Brain pericyte (primary cell): ENCODE measurements at places on chromosomes 2 and 18.

DNA sequence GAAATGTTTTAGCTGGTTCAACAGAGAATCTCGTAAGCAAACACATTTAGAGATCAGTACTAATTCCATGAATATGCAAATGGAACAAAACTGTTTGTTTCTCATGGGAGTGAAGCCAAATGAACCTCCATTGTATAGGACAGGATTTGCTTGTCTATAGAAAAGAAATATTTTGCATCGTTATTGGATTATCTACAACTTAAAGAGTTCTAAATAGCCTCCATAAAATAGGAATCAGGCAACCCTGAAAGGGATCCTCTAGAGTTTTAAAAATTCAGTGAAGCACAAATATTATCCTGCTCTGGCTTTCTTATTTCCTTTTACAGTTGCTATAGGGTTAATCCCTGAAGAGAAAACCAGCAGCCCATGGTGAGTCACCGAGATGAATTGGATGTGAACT lies 378.4 kb upstream of the NRXN1 start:
- no peak for DNase-seq

GRCh38 chr2:151269798-151270568 lies 8.3 kb upstream of the RBM43 start:
- no peak for DNase-seq

DNA sequence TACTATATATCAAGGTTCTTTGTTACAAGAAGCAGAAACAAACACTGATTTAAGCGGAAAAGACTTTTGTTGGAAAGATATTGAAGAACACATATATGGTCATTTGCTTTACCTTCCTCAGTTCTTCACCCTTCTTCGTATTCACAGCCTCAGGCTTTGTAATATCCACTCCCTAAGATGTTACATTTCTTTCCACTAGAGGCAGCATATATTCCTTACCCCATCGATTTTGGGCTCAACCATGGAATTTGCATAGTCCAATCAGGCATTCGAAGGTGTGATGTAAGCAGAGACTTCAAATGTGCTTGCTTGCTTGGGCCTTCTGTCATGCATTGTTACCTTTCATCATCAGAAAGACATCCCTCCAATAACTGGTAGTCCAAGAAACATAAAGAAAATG lies 287.4 kb downstream of the PID1 start:
- DNase-seq: no peak

DNA sequence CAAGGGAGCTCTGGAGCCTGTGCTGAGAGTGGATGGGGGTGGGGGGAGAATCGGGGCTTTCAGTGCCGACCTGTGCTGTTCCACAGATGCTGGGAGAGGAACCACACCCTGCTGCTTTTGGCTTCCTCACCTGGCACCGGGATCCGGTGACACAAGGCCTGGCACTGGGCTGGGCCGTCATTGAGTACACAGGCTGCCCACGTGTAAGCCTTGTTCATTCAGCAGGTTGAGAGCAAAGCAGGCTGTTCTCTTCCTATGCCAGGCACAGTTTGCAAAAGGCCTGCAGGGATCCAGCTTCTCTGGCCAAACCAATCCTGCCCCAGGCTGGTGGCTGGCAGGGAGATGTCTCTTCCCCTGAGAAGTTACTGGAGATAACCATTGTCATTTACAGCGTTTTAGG lies 17.1 kb downstream of the TRIB2 start:
- no peak for DNase-seq

- no peak for DNase-seq
Measured at GRCh38 chr18:48306838-48307237, 102.3 kb downstream of the ZBTB7C start.

GRCh38 chr2:165778653-165779451 lies 15.2 kb downstream of the GALNT3 start:
- DNase-seq: no peak

DNA sequence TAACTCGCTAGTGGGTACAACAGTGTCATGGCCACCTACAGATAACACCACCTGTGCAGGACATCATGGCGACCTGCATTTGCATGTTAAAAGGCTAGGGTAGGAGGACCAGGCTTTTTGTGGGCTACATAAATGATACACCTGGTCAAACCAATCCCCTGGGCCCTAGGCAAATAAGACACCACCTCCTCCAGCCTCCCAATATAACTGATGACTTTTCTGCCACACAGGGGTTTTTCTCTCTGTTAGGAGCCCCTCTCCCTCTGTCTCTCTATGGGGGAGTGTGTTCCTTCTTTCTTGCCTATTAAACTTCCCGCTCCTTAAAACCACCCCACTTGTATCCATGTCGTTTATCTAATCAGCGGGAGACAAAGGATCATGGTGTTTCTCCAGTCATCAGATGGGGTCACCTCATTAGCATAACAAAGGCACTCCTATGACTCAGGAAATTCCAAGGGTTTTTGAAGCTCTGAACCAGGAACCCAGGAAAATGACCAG lies 10.8 kb upstream of the BUB1 start:
- DNase-seq: no peak

GRCh38 chr18:23998018-23998417 lies 16.5 kb upstream of the TTC39C start:
- no peak for DNase-seq

DNA sequence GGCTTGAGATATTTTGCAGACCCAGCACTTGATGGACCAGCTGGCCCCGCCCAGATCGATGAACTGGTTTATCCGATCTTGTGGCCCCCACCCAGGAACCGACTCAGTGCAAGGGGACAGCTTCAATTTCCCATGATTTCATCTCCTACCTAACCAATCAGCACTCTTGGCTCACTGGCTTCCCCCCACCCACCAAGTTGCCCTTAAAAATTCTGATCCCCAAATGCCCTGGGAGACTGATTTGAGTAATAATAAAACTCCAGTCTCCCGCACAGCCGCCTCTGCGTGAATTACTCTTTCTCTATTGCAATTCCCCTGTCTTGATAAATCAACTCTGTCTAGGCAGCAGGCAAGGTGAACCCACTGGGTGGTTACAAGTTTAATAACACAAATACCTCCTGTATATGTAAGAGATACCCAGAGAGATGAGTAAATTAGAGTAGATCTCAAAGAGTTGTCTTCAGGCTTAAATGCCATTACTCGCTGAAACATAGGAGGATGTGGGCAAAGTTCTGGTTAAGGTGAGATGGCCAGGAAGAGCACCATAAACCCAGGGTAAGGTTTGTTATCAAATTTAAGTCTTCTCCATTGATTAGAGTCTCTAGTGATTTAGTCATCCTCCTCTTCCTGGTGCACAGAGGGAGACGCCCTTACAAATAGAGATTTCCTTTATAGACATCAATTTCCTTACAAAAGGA lies 222.8 kb downstream of the ARL4C start:
- DNase-seq: no peak

DNA sequence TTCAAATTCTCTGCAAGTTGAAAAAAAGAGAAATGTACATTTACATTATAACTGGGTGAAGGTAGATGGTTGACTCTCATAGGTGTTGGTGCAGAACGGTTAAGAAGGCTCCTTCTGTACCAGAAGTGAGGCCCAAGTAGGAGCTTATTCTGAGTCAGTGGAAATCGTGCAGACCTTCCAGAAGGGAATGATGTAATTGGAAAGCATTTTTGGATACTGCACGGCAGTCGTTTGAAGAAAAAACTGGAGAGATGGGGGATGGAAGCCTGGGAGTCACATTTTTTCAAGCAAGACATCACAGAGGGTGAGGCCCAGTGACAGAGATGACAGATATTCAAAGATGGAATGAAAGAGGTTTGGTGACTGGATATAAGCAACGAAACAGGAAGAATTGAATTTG lies 39.4 kb downstream of the HRH4 start:
- no peak for DNase-seq

GRCh38 chr18:23453680-23454058 lies 582 bp downstream of the RIOK3 start:
- DNase-seq: no peak

DNA sequence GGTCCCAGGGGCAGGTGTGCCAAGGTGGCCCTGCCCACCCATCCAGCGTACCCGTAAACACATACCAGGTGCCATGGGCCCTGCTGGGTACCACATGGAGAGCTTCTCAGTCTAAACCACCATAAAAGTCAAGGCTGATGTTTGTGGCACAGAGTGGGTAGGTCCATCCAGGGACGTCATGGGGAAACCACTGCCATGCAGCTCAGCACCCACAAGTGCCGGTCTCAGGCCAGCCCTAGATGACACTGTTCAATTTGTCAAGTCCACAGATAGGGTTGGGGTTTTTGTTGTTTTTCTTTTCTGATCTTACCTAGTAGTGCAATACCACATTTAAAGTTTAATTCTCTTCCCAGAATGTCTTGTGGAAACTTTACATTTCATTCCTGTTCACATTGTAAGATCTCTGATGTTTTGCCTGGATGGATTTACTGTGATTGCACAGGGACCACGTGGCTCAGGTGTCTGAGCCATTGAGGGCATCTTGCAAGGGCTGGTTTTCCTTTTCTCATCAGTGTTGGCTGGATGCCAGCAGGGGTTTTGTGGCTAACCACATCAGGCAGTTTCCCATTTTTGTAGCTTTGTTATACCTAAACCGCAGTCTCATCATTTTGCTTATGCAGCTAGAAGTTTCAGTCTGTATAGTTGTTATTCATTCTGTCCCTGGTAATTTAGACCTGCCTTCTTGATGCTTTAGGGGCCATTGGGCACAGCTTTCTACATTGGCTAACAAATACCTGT lies 64.7 kb downstream of the STK25 start:
- no peak for DNase-seq

DNA sequence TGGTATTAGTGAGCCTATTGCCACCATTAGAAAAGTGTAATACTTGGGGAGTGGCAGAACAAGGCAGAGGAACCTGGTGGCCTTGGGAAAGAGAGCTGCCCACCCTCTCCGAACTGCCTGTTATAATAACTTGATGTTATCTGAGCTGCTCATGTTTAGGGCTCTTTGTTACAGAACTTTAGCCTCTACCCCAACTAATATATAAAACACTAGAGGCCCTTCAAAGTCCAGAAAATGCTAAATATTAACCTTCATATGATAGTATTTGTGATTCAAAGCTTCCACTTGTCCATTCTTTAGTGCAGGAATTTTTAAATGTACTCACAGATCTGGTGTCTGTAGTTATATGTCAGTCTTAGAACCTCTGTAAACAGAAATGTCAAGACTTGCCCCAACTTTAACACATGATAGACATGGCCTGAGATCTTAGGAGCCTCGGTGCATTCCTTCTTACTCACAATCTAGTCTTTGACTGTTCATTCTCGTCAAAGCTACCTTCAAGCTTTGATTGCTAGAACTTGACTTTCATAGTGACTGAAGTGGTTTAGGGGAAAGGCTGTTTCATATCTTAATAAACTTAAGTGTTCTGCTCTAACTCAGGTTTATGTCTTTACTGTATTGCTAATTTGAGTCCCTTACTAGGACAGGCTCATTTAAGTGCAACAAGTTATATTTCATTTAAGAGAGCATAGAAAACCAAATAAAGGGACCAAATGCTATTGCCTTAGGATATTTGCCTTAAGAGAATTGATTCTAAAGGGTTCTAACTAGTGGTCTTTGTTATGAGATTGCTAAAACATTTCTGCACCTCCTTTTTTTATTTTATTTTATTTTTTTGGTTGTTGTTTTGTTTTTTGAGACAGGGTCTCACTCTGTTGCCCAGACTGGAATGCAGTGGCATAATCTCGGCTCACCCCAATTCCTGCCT lies 41.6 kb downstream of the DDX1 start:
- DNase-seq: no peak

DNA sequence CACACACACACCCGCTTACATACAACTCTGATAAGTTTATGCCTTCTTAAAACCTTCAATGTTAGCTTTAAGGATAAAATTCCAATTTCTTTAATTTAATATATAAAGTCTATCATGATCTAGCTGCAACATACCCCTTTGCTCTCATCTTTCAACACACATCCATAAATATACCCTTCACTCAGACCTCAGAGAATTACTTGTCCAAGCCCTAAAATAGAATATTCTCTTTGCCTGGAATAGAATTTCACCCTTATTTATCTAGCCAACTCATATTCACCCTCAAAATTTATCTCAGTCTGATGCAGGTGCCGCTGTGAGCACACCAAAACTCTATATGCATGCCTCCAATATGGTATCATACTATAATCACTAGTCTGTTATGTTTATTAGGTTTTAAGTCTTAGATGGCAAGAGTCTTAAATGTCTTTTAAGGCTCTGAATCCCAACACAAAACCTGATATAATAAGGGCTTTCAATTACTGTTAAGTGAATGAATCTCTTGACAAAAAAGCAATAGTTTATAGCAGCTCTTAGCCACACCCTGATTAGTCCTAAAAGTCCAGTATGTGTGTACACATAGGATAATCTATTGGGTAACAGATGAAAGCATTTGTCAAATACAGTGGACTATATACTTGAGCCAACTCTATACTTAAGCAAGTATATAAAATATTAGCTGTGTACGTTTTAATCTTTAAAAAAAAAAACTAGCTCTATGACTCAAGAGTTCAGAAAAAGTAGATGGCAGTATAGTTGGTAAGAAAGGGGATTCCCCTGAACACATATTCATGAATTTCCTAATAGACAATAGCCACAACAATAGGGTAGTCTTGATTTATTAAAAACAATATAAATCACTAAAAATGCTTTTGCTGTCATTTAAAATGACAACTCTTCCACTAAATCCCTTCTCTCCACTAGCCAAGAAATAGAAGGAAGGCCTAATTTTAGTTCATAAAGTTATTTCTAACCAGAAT lies 144.5 kb downstream of the EXOC6B start:
- no peak for DNase-seq

- DNase-seq: no peak
Measured at GRCh38 chr2:46175419-46175818, 121.8 kb upstream of the EPAS1 start.

DNA sequence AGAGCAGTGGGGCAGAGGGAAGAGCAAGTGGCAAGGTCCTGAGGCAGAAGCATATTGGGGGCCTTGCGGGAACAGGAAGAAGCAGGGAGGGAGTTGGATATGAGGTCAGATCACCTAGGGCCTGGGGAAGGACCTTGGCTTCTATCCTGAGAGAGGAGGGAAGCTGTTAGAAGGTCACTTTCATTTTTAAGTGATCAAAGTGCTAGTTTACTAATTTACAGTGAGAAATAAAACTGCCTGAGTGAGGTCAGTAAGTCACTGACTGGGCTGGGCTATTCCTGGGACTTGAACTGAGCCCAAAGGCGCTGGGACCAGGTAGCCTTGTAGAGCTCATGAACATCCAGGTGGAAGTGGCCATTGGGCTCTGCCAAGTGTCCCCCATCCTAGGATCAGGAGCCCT lies 76.6 kb upstream of the B3GNT7 start:
- DNase-seq: no peak
